ENCODE measurements at places on chromosomes 12 and 14.
A peak's percentile ranks its signal among the peaks of the same experiment; 100 is the strongest.

DNA sequence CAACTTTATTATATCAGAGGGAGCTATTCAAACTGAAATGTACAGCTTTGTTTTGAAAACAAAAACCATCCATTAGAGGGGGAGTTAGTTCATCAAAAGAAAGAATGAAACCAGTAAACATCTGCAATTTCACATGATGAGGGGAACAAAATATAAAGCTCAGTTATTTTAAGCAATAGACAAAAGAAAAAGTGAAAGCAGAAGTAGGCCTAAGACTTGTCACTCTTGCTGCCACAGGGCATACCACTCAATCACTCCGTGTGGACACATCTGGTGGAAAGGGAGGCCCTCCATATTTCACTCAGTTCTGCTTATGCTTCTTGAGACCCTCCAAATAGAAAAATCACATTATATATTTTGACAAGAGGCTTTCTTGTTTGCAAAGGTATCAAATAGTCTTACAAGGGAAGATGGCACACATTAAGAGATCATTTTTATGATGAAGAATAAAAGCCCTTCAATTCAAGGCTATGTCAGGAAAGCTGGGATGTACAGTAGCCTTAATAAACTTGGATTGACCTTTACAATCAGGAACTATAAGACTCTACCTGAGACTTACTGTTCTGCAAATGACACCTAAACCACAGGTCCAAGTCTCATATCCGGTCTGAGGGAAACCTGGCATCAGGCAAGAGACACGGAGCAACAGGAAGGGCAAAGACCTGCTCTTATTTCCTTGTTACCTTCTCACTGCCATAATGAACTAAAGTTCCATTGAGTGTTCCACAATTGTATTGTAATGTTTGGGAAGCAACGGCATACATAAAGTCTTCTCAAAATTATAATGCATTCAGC, 222.5 kb upstream of the GRIP1 start:
- DNase-seq, result no peak
- no peak overlapping the region for H3K4me3 ChIP-seq
- H3K4me1 ChIP-seq, result peaks cover 35% of the 10 kb centered on the region
- no peak overlapping the region for H3K27ac ChIP-seq

DNA sequence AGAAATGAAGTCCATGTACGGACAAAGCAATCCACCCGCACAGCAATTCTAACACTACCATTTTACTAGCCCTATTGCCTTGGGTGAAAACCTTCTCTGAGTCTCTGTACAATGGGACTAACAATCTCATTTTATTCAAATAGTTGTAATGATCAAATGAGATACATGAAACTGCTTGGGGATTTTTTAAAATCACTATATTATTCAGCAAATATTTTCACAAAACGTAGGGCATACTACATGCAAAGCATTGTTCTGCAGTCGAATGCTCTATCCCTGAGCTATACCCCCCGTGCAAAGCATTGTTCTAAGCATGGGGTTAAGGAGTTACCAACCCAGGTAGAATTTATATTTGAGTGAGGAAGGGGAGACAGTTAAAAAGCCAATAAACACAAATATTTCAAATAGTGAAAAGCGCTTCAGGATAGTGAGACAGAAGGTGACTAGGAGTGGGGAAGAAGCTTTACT, 554 bp upstream of the ATF7 start:
- DNase-seq, result no peak
- peak overlapping the region; percentile 95 for H3K27ac ChIP-seq
- peaks cover 3% of the 10 kb centered on the region for H3K36me3 ChIP-seq
- peaks cover 28% of the 10 kb centered on the region for H3K4me1 ChIP-seq
- H3K27me3 ChIP-seq, result no peaks in the 10 kb centered on the region
- peak overlapping the region; percentile 98 for H3K4me3 ChIP-seq

- no peak overlapping the region for H3K27ac ChIP-seq
- peak overlapping the region; percentile 7 for H3K4me3 ChIP-seq
- DNase-seq, result no peak
These were observed 4.5 kb downstream of the RAB5B start for GRCh38 chr12:55978393-55978792.

- no peak overlapping the region for H3K4me3 ChIP-seq
- H3K27me3 ChIP-seq, result no peaks in the 10 kb centered on the region
- DNase-seq, result no peak
- H3K36me3 ChIP-seq, result no peaks in the 10 kb centered on the region
- H3K4me1 ChIP-seq, result no peaks in the 10 kb centered on the region
These were observed 18.7 kb upstream of the CPM start for GRCh38 chr12:68951652-68952051.

GRCh38 chr12:130818272-130818634, 20.8 kb downstream of the STX2 start:
- H3K4me3 ChIP-seq, result peak overlapping the region; percentile 88
- H3K27me3 ChIP-seq, result no peaks in the 10 kb centered on the region
- no peak for DNase-seq
- peaks cover 10% of the 10 kb centered on the region for H3K36me3 ChIP-seq

GRCh38 chr12:88424791-88425730, 155.2 kb downstream of the KITLG start:
- no peaks in the 10 kb centered on the region for H3K27me3 ChIP-seq
- no peaks in the 10 kb centered on the region for H3K4me1 ChIP-seq
- DNase-seq, result no peak

DNA sequence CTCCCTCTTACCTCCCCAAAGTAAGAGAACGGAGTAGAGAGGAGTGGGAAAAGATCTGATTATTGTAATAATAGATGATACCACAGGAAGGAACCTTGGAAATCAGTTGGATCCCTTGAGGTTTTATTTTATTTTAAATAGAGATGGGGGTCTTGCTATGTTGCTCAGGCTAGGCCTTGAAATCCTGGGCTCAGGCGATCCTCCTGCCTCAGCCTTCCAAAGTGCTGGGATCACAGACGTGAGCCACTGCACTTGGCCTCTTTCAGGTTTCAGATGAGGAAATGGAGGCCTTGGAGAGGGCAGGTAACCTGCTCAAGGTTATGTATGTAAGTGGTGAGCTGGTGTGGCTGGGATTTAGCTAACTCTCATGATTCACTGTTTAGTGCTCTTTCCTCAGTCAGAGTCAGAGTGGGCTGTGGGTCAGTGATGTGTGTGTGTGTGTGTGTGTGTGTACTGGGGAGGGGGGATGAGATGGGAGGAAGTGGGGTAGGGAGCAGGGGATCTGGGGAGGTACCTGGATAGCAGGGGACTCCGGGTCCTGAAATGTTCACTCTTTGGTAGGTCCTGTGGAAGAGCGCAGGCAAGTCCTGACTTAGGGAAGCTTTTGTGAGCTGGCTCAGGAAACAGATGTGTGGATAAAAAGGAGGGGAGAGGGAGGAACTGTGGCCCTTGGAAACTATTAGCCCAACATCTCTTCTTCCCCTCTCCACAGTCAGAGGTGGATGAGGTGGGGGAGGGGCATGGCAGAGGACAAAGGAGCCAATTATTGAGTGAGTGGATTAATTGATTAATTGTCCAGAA, 4.7 kb upstream of the CISTR start:
- no peak for DNase-seq
- H3K36me3 ChIP-seq, result no peaks in the 10 kb centered on the region
- peaks cover 24% of the 10 kb centered on the region for H3K4me1 ChIP-seq
- H3K27me3 ChIP-seq, result peaks cover 61% of the 10 kb centered on the region

All from type B pancreatic cell (in vitro differentiated cells).